OCI-LY7 (cell line): ENCODE measurements at places on chromosomes 7 and 10. TPM values are rescaled to one million over a fixed set of nuclear protein-coding genes. Genes with fewer than 3 reads are reported as not detected.

DNA sequence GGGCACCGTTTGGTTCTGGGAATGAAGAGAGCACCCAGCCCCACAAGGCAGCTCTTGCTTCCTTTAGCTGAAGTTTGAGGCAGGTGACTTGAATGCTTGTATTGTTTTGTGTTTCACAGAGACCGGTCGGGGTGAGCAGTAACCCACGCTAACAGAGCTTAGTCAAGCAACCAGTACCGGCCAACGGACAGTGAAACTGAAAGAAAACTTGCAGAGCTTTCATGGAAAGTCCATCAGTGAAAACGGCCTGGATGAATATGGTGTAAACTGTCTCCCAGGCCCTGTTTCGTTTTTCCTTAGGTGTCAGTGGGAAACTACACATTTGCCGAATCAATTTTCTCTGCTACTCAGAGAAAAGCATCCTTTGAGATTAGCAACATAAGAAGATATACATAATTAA, 101.1 kb downstream of the LYZL1 start:
- DNase-seq = no peak

- DNase-seq = no peak
Observed at GRCh38 chr10:116815641-116816415, 33.5 kb upstream of the ENO4 start.

DNA sequence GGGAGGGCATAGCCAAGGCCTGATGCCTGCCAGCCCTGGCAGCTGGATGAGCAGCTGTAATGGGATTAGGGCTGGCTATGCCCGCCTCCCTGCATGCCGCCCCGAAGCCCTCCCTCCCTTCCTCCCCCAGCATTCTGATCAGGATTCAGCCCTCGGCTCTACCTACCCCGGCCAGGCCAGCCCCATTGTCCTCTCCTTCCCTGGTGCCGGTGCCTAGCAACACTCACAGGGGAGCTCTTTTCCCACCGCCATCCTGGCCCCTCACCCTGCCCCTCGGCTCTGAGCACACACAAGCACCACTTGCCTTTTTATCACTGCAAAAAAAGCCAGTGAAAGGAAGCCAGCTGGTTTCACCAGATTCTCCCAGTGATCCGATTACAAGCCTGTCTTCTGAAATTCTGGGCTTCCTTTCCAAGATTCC, 9.0 kb upstream of the ADCYAP1R1 start:
- DNase-seq = no peak

- no peak for DNase-seq
Observed at GRCh38 chr10:68095153-68095552, 14.1 kb upstream of the MYPN start.

DNA sequence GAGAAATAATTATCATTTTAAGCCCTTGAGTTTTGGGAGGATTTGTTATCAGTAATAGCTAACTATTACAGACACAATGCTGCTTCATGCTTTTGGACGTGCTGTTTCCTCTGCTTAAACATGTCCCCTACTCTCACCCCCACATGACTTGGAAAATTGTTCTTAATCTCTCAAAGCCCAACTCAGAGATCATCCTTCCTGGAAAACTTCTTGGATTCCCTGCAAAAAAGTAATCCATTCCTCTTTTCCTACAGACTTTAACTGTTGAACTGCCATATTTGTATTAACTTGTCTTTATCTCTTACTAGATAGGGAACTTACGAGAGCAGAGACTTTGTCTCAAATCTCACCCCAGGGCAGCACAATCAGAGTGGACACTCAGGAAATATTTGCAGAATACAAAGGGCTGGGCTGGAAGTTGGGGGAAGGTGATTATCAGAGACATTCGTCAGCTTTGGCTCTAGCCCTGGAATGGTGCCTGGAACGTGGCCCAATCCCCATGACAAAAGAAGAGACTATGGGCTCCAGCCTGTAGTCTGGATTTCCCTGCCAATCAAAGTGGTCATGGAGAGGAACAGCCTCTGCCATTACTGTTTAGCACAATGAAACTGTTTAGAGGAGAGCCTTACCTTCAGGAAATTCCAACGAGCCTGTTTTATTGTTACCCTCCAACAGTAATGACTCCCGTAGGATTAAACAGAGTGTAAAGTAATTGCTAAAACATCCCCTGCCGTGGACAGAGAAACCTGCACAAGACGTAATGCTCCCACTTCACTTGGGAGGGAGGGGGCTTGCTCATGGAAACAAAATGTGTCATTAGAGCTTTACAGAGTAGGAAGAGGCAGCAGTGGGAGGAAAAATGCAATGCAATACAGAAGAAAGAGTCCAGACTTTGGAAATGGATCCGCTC, 140.4 kb upstream of the AUTS2 start:
- DNase-seq = no peak

DNA sequence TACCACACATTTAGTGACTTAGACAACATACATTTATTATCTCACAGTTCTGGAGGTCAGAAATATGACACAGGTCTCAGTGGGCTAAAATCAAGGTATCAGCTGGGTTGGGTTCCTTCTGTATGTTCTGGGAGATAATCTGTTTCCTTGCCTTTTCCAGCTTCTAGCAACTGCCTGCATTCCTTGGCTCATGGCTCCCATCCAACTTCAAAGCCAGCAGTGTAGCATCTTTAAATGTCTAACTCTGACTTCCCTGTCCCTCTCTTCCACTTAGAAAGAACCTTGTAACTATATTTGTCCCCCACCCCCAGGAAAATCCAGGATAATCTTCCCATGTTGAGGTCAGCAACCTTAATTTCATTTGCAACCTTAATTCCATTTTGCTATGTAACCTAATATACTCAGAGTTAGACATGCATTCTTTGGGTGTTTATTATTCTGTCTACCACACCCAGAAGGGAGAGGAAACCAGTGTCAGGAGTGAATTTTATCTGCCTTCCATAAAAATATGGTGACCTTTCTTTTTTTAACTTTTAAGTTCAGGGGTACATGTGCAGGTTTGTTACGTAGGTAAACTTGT, 57.3 kb upstream of the SMIM30 start:
- DNase-seq = no peak

GRCh38 chr10:19775296-19775695, 40.9 kb upstream of the PLXDC2 start:
- no peak for DNase-seq

GRCh38 chr7:25260862-25261494, 32.7 kb upstream of the NPVF start:
- peak; percentile 67 for DNase-seq

GRCh38 chr7:1065585-1066241, 21.4 kb downstream of the GPR146 start:
- peak; percentile 80 for DNase-seq

DNA sequence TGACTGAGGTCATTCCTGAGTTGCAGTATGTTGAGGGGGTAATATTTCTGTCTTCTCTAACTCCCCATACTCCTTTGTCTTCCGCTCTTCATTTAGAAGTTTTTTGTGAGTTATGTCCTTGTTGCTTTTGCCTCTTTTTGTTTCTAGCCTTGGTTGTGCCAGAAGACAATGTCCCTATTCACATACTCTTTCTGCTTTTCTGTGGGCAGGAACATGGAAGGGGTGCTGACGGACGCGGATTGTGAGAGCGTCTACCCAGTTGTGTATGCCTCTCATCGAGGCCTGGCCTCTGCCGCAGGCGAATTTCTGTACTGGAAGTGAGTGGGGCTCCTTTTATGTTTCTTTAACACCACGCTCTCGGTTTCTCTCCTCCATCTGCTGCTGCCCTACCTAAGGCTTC, 20.5 kb downstream of the STAG3 start:
- DNase-seq = no peak

DNA sequence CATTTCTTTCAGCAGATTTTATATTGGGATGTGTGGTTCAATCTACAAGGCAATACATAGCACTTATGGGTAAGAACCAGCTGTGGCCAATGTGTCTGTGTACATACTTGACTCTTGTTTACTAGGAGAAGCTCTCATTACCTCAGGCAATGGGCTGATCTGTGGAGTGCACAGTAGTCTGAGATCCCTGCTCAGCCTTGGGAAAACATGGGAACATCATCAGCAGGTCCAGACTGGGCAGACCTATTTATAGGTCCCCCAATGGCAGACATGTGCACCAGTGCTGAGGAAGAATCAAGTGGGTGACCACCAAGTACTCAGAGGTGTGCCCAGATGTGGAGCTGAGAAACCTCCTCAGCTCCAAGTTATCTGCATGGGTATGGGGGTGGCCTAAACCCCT, 349.7 kb downstream of the KIF20B start:
- DNase-seq = no peak

DNA sequence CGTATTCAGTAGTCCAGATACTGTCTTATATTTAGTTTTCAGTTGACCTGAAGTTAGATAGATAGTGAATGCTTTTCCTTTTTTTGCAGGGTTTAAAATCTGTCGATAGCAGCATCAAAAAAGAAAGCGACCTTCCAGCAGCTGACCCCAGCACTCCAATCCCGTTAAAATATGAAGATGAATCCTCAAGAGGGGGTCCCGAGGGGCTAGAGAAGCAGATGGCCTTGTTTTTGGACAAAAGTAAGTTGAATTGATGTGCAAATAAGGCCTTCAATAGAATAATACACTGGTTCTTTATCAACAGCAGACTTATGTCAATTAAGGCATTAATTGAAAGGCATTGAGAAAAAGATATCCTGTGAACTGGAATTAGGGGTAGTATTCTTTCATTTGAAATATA, 18.7 kb downstream of the EDRF1 start:
- DNase-seq = no peak

DNA sequence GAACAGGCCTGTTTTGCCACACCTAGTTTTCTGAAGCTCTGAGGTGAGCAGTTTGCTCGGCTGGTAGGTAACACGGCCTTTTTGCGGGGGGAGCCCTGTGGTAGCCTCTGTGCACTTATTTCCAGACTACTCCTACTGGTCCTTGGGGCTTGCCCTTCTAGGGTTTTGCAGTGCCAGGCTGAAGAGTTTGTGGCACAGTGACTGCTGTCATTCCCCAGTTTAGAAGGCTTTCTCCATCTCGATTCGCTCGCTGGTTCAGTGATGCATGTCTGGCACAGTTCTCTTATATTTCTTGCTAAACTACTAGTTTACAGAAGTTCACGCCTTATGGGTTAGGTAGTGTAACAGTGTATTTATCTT, 711 bp downstream of the KIF20B start:
- DNase-seq = peak; percentile 32

- no peak for DNase-seq
Observed at GRCh38 chr7:159020987-159021386, 123.7 kb downstream of the VIPR2 start.

DNA sequence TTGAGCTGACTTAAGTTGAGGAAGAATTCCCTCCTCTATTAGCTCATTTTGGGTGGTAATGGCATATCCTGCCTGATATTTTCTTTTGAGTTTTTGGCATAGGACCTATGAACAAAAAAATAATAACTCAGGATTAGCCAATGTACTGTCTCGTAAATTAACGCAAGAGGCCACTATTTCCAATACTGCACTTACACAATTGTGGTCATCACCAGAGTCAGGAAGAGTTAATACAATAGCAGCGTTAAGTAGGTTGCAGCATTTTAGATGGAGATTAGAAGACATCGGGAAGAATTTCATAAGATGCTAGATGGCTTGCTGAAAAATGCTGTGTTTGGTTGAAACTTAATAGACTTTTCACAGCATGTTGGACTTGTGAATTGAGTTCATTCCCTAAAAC, 36.4 kb downstream of the ANTXRL start:
- DNase-seq = no peak

- no peak for DNase-seq
Observed at GRCh38 chr10:29186221-29186620, 102.6 kb upstream of the LYZL1 start.

- no peak for DNase-seq
Observed at GRCh38 chr7:114294036-114294435, 120.6 kb upstream of the FOXP2 start.

GRCh38 chr10:109037978-109038377, 885.3 kb downstream of the XPNPEP1 start:
- DNase-seq = no peak

GRCh38 chr7:17558558-17559332, 260.3 kb downstream of the AHR start:
- DNase-seq = no peak

DNA sequence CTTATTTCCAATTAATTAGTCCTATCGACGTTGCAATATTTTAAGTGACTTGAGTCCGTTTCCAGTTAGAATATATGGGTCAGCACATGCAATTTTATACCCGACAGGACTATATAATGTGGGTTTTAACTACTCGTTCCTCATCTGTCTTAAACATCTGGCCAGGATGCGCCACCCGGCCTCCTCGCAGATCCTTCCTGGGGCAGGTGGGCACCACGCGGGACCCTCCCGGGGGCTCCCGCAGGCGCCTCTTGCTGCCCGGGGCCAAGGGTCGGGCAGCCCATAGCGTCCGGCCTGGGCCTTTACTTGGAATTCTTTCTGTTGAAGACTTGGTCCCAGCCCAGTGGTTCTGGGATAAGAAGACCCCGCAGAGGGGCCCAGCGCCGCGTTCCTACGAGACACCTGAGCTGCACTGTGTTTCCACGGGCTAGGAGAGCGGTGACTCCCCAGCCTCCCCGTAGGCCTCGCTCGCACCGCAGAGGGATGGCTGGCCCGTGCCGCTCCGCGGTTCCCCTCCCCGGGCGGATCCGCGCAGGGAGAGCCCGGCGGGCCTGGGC, 10.1 kb upstream of the MNX1 start:
- DNase-seq = no peak

- no peak for DNase-seq
Observed at GRCh38 chr7:129670656-129671055, 59.1 kb downstream of the NRF1 start.

GRCh38 chr7:158975526-158976467, 119.4 kb downstream of the DYNC2I1 start:
- DNase-seq = no peak

DNA sequence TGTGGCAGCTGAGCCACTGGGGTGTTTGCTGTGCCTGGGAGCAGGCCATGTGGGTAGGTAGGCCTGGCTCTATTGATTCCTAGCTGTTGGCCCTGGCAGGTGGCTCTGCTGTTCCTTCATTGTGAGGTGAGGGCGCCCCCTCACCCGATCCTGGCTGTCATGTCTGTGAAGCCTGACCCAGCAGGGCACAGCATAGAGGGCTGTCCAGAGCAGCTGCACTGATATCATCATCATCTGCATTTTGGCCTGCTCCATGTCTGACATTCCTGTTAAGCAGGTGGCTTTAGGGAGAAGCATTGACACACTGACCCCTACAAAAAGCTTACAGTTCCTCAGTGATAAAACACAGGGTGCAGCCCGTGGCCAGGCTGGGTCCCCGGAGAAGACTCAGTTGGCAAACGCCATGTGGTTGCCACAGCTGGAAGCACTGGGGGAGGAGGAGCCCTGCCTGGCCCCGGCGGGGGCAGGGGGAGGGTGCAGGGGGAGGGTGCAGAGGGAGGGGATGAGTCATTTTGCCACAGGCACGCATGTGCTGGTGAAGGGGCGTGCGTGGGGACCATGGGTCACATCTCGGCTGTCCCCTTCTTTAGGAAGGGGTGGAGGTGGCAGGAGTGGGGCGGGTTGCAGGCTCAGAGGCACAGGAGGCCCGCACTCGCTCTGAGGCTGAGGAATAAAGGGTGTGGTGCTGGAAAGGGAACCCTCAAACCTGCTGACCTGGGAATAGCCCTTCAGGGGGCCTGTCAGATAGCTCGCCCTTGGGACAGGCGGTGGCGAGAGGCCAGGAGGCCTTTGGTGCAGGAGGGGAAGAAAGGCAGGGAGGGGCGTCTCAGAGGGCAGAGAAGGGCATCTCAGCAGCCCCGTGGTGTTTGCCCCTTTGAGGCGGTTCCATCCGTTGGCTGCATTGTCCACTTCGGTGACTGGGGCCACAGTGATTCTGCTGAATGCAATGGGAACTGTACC, 31.6 kb downstream of the IKZF1 start:
- DNase-seq = peak; percentile 71

Gene FAM24B
- total RNA-seq = 7.9 and 10.1 TPM in 2 replicates

Gene BTRC
- total RNA-seq = 17.2 and 17.8 TPM in 2 replicates

Gene ZP3
- total RNA-seq = 0.48 and 0.57 TPM in 2 replicates

Gene WBP1L
- total RNA-seq = 22.3 and 24.4 TPM in 2 replicates

Gene RHOBTB1
- 0.07 TPM in 1 of 2 replicates, not detected in the other for total RNA-seq

Gene CALN1
- not detected in 2 replicates for total RNA-seq

Gene ACTL6B
- not detected in 2 replicates for total RNA-seq

Gene LIPJ
- total RNA-seq = not detected in 2 replicates
